NCI-H345 (cell line): ENCODE measurements at places on chromosomes 6 and 20.

- DNase-seq, result no peak
These were observed 182.8 kb downstream of the GRM1 start for GRCh38 chr6:146211646-146212045.

GRCh38 chr6:143478479-143479062 is 28.0 kb downstream of the PEX3 start:
- no peak for DNase-seq

DNA sequence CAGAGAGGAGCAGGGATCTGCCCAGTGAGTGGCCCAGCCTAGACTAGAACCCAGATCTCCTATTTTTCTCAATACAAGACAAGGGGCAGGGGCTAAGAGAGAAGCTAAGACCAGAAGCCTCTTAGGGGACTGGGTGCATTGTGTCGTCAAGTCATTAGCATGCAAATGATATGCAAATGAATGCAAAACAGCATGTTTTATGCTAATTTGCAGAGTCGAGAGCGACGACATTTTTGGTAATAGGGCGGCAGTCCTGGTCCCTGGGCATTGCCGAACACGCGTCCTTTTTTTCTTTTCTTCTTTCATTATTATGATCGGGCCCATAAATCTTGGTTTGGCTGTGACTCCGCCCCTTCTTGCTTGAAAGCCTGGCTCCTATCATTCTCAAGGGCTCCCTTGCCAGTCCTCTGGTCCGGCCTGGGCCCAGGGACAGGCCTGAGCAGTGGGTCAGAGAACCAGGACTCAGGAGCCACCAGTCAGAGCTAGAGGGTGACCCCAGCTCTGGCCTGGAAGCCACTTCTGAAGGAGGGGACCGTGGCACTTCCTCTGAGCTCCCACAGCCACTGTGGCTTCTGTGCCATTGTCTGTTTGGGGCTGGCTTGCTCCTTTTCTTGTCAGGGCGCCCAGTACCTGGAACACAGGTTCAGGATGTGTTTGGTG is 32.0 kb upstream of the SCRT2 start:
- no peak for DNase-seq

- DNase-seq, result no peak
These were observed 108.1 kb downstream of the TMEM200A start for GRCh38 chr6:130473886-130474285.

DNA sequence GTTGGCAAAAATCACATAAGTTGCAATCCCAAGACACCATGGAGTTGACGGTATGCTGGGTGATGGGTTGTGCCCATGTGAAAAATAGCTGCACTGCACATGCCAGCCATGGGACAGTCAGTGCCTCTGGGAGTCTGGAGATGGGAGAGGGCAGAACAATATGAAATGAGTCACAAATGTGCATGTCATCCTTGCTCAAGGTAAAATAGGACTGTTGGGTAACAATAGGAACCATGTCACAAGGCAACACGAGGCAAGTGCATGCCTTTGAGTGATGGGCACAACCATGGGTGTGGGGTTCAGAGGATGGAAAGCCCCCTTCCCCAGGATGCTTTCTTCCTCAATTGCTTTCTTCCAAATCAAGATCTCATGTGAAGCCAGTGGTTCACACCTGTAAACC is 70.5 kb upstream of the PIM1 start:
- DNase-seq, result no peak

DNA sequence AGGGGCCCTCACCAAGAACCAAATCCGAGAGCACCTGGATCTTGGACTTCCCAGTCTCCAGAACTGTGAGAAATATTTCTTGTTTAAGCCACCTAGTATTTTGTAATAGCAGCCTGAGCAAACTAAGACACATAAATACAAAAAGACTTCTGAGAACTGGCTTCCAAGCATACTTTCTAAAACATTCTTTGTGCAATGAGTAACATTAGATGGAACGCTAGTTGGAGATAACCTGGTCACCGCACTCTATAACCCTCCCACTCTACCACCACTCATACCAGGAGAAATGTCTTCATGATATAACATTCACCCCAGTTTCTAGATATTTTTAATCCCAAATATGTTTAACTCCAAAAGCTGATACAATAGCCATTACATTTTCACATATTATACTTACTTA is 169.5 kb upstream of the THEMIS start:
- no peak for DNase-seq

- DNase-seq, result no peak
These were observed 45.1 kb downstream of the MAFB start for GRCh38 chr20:40643891-40644290.

- DNase-seq, result no peak
These were observed 74.8 kb downstream of the CDYL start for GRCh38 chr6:4851035-4851434.

DNA sequence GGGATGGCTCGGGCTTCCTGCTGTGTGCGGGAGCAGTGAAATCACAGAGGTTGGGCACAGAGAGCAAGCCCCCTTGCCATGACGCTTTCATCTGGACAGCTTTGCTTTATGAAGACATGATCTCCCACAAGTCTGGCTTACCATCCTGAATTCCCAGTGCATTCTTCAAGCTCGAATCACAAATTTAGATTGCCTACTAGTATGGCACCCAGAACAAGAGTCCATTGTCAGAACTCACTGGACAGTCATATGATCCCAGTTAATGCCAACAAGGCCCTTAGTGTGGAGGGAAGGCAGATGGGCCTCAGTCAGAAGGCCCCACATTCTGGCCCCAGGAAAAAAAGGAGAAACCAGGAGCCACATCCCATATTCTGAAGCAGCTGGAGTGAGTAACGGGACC is 147.3 kb upstream of the FOXQ1 start:
- no peak for DNase-seq

- DNase-seq, result no peak
These were observed 53.0 kb downstream of the ADAT2 start for GRCh38 chr6:143397227-143398222.

DNA sequence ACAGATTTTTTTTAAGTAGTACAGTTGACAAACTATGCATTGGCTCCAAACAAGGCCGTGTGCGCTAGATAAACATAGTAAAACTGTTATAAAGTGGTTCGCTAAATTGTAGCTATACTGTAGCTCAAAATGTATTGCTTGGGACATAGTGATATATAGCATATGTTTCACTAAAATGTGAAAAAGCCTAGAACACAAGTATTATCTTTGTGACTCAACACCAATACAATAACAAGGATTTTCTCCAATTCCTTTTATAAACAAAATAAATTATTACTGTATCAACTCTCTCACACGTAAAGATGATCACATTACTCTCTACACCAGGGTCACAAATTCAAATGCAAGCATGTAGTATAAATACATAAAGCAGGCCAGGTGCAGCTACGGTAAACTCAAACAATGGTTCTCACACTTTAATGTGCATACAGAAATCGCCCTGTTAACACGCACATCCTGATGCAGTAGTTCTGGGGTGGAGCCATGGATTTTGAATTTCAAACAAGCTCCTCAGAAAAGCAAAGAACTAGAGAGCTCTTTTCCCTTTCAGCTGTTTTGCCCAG is 214.6 kb downstream of the GMDS start:
- DNase-seq, result peak; percentile 38

GRCh38 chr6:21441386-21441785 is 152.2 kb upstream of the SOX4 start:
- no peak for DNase-seq

DNA sequence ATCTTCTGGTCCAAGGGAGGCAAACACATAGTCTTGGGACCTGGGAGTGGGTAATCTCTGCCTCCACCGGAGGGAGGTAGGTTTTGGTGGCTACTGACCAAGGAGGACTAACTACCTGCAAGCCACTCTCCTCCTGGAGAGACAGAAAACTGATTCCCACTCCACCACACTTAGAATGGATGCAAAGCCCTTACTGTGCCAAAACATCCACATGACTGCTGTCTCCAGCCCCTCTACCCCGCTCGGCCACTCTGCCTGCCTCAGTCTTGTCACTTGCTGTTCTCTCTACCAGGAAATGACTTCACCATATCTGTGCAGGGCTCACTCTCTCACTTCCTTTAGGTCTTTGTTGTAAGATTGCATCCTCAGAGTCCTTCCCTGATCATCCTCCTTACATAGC is 129.5 kb upstream of the ARG1 start:
- no peak for DNase-seq

- DNase-seq, result no peak
These were observed 309.3 kb downstream of the PRL start for GRCh38 chr6:21987501-21987957.

GRCh38 chr6:340991-341827 is 48.9 kb downstream of the DUSP22 start:
- no peak for DNase-seq

DNA sequence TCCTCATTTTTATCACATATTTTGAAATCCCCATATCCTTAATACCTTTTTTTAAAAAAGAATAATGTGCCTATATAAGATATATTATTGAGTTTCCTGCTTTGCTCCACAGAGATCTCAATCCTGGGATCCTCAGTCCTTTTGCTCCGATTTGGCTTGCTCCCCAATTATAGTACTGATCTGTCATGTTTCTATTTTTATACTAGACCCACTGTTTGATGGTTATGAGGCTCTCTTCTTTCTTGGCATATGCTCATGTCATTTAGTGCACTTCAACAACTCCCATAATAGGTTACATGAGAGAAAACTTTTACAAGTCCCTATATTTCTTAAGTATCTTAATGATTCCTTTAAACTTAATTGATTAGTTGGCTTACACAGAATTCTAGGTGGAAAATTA is 958.5 kb upstream of the EPHA7 start:
- DNase-seq, result no peak

- DNase-seq, result no peak
These were observed 1.6 kb upstream of the DDAH2 start for GRCh38 chr6:31730631-31731086.

- DNase-seq, result no peak
These were observed 2.2 kb upstream of the E2F3 start for GRCh38 chr6:20399518-20399917.

GRCh38 chr6:152130441-152130840 is 323.0 kb downstream of the ESR1 start:
- DNase-seq, result no peak

- no peak for DNase-seq
These were observed 265.9 kb downstream of the DLL1 start for GRCh38 chr6:170024940-170025339.

GRCh38 chr6:87366072-87366827 is 21.6 kb downstream of the C6orf163 start:
- no peak for DNase-seq

DNA sequence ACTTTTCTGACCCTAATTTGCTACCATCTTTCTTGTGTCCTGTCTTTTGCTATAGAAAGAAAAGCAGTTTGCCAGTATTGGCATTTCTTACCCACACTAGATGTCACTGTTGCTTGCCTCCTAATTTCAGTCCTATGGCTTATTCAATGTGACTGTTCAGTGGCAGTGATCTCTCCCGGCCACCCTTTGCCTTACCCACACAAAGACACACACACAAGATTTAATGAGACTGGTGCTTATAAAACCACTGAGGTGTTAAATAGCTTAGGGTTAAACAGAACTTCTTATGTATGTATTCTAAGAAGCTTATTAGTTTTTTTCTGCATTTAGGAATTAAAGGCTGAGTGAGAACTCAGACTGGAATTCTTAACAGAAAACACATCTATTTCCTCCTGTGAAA is 233.6 kb upstream of the ASCC3 start:
- DNase-seq, result peak; percentile 71

DNA sequence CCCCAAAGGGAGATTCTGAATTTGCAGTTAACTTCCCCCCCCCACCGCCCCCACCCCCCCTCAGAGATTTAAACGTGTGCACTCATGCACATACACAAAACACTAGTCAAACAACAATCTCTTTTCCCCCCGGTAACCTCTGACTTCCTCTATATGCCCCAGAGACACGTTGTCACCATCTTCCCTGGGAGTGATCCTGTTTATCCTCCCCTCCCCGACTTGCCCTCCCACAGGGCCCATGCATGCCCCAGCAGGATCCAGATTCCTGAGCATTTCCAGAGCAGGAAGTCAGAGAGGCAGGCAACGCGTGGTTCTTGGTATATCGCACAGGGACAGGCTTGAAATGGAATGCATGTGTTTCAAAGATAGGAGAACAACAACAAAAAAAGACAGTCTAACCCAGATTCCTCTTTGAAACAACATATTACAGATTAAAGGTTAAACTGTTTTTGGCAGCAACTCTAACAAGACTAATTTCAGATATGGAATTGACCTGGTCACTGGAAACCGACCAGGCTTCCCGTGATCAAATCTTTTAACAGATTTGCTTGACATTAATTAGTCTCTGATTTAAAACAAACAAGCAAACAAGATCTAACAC is 1.3 kb downstream of the BLCAP start:
- DNase-seq, result peak; percentile 32

DNA sequence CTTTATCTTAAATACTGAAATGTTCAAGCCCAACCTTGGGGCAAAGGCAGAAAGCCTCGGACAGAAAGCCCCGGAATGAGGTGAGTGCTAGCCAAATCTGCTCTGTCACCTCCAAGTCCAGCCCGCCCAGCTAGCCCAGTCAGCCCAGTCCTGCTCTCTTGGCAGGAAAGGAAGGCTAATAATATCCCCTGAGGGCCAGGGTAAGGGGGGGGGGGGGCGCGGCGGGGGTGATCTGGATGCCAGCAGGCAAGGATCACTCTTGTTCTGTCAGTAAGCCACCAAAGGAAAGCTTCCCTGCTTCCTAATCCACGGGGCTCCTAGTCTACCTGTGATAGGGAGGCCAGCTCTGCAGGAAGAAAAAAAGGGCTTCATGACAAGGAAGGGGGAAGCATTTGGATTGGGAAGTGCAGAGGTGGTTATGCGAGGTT is 1.1 kb downstream of the NDRG3 start:
- peak; percentile 17 for DNase-seq

DNA sequence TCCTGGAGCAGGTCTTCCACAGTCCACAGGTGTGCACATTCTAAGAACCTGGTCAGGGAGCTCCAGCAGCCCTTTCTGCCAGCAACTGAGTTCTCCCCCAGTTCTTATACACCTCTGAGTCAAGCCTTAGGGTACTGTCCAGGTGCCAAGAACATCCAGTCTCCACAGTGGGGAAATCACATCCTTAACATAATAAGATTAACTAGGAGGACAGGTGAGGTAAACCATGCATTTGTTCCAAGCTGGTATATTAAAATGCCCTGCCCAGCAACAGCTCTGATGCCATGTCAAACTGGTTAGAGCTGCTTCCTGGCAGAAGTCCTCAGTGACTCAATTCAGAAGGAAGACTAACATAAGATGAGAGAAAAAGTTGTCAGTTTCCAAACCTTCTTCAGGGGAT is 303.9 kb upstream of the SGK1 start:
- DNase-seq, result no peak

DNA sequence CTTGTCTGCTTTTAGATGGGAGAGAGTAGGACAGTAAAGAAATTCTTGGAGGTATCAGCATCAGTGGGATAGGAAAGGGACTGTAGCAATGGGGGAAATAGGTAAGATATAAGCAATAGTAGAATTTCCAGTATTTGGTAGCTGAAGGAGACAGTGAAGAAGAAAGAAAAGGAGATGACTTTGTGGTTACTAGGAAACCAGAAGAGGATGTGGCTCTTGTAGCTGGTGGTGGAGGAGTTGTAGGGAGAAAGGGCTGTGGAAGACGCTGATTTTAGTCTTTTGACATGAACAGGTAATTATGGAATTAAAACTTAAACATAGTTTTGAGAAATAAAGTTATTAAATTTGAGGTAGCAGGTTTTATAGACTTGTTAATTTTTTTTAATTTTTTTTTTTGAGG is 26.1 kb downstream of the SH3BGRL2 start:
- DNase-seq, result no peak
